ENCODE measurements at places on chromosomes 12 and 14.

- no peak for DNase-seq
Observed at GRCh38 chr14:104192146-104192882, 53.9 kb downstream of the KIF26A start.

DNA sequence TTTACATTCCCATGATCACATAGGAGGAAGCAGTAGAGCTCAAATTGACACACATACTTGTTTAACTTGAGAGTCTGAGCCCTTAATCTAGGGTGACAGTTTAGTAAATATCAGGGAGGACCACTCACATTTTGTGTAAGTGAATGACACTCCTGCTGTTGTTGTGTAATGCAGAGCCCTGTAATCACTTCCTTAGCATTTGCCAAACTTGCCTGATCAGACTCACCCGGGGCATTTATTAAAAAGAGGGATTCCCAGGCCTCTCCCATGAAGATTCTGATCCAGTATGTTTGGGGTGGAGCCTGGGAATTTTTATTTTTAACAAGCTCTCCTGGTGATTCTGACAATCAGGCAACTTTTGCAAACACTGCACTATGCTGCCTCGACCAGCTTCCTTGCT, 119.6 kb downstream of the NUAK1 start:
- DNase-seq = no peak

GRCh38 chr12:45279931-45280830, 64.3 kb downstream of the ANO6 start:
- DNase-seq = no peak

DNA sequence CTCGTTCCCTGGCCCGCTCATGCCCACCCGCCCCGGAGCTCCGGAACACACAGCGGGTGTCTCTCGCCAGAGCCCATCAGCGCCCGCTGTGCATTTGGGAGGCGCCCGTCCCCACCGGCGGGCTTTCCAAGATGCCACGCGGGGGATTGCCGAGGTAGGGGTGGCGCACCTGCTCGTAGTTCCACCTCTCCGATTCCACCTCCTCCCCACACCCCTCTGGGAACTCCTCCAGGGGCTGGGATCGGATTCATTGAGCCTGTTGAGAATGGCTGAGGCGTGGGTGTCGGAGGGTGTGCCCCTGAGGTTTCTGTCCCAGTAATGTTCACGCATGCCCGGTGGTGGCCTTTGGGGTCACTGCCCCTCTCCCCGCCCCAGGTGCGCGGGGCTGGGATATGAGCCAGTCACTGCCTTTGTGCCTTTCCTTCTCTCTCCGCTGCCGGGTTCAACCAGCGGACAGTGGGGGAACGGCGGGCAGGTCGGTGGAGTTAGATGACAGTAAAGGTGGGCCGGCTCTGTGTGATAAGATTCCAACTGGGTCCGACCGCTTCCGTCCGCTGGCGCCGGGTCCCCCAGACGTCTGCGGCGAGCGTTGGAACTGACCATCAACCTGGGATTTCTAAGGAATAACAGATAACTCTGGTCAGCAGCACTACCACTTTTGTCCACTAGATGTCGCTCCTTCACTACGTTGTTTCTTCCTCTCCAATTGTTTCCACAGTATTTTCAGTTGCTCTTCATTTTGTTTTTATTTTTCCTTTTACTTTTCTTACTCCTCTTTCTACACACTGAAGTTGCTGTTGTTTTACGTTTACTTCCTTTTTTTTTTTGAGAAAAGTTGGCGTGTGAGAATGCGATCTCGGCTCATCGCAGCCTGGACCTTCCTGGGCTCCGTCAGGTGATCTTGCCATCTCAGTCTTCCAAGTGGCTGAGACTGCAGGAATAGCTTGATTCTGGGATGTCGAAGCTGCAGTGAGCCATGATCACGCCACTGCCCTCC, 178.1 kb upstream of the ALG10B start:
- peak; percentile 86 for DNase-seq

DNA sequence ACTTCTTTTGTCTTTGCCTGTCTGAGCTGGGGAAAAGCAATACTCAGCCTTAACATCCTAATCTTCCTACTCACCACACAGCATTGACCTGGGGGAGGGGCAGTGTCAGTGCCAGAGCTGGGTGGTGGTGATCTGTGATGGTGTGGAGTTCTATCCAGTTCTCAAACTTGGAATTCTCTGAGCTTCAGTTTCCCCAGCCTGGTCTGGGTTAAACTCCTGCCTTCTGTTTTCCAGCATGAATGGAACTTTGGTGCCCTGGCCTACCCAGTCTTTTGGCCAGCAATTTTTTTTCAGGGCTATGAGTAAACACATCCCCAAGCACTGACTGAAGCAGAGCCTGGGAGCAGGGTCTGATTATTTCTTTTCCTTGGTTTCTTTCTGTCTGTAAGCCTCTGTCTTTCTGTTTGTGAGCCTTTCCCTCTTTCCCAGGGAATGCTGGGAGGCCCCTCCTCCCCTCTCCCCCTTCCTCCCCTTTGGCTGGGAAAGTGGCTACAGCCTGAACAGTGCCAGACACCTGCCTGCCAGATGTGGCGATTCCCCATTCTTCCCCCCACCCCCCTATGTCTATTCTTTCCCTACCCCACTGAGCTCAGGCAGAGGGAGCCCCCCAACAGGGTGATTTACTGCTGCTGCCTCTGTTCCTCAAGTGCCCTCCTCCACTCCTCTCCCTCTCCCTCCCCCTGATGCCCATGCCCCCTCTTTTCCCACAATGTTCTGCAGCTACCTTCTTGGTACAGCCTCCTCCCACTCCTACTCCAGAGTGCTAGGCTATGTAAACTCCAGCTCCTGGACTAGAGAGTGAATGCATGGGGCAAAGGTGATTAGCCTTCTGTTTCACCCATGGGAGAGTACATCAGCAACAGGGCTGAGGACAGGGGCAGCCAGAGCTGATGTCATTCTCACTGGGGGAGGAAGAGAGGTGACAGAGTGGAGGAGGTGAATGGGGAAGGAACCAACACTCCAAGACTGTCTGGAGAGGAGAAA, 11.1 kb downstream of the GPR84 start:
- DNase-seq = no peak

- DNase-seq = no peak
Observed at GRCh38 chr14:43308421-43309110, 1198.5 kb downstream of the FSCB start.

- no peak for DNase-seq
Observed at GRCh38 chr14:90140956-90141316, 79.1 kb downstream of the KCNK13 start.

- peak; percentile 65 for DNase-seq
Observed at GRCh38 chr14:80202888-80203562, 8.3 kb downstream of the DIO2 start.

- peak; percentile 67 for DNase-seq
Observed at GRCh38 chr14:91249841-91250616, 5.5 kb upstream of the GPR68 start.

DNA sequence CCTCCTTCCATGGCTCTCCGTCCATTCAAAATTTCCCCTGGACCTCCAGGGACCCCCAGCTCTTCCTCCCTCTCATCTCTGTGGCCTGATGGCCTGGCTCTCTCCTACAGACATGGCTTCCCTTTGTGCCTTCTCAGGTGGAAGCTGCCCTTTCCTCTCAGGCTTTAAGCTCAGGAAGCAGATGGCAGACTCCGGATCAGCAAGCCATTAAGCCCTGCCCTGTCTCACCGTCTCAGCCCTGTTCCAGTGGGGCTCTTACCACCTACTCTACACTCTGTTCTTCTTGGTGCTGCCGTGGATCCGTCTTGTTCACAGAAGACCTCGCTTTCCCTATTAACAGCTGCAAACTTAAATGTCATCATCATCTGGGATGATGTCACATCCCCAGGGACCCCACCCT, 33.1 kb downstream of the NPC2 start:
- no peak for DNase-seq

- peak; percentile 73 for DNase-seq
Observed at GRCh38 chr12:66776974-66777373, 98.1 kb upstream of the GRIP1 start.

DNA sequence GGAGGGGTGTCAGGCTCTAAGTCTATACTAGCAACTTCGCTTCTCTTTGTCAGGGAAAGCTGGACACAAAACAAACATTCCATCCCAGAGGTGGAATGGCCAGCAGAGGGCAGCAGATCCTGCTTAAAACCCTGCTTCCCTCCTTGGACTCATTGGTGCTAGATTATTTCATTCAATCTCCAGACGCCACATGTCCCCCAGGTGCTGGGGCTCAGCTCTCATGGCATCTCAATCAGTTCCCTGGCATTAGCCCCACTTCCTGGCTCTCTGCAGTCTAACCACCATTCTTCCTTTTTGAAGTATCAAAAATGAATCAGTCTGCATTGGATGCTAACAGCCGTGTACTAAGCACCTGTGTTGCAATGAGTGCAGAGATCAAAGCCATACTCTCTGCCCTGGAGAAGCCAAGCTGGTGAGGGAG, 8.1 kb upstream of the PPP1R1A start:
- DNase-seq = peak; percentile 81

GRCh38 chr12:2689879-2690278, 104.9 kb upstream of the FKBP4 start:
- peak; percentile 48 for DNase-seq

DNA sequence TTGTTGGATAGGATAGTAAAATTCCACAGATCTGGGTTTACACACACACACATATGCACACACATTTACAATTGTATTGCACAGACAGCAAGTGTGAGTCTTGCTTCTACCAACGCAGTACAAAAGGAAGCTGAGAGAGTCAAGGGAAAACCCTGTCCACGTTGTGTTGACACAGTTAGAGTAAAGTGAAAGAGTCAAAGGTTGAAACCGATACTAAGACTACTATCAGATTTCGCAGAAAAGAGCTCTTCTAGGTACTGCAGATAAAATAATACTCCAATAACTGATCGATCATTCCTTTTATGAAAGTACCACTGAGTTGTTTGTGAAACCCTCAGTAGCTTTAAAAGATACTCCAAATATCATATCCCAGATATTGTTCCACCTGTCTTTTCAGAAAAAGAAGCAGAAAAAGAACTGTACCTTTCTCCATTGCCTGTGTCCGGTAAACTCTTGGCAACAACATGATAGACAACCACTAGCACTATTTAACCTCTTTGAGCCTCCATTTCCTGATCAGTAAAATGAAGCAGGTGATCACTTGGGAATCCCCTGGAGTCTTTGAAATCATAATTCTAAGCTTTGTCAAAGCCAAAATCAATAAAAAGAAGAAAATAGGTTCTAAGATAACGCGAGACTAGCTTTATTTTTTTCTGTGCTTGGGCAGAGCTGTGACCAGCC, 224.6 kb upstream of the FOXN3 start:
- DNase-seq = no peak

DNA sequence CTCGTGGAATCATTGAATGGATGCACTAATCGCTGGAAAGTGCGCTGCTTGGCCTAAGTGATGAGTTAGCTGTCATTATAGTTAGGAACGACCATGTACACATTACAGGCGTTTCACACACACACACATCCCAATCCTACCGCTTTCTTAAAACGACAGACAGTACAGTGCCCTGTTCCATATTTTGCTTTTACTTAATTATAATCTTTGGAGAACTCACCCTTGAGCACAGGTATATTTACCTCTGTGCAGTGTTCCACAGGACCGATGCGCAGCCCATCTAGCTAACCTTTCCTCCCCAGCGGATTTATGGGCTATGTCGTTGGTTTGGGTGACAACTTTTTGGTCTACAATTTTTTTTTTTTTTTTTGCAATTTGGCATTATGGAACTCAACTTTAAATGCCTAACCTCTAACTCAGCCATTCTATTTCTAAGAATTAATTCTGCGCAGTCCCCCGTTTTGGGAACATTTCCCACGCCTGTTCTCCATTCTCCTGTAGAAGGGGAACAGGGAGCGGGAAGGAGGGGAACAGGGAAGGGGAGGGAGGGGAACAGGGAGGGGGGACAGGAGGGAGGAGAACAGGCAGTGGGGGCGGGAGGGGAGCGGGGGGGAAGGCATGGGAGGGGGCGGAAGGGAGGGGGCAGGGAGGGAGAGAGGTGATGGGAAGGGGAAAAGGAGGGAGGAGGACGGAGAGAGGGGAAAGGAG, 663 bp upstream of the ULK1 start:
- no peak for DNase-seq

DNA sequence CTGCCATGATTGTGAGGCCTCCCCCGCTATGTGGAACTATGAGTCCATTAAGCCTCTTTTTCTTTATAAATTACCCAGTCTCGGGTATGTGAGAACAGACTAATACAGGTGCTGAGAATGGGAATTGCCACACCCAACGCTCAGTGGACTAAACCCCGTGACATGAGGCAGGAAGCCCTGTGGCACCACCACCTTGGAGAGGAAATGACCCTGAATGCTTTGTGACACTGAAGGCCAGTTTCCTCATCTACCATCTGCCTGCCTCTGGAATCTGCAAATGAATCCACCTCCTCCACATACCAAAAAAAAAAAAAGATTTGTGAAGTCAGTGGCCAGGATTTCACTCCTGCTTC, 41.6 kb downstream of the NT5DC3 start:
- no peak for DNase-seq

DNA sequence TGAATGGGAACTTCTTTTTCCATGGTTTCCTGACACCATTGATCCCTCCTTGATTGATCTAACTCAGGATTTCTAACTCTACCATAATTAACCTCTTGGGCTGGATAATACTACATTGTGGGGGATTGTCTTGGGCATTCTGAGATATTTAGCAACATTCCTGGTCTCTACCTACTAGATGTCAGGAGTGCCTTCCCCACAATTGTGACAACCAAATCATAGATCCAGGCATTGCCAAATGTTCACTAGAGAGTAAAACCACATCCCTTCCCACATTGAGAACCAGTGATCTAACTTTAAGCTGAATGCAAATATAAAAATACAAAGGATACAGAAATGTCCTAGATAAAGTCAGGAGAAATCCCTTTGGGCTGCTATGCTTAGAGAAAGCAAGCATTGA, 36.9 kb upstream of the CCDC198 start:
- no peak for DNase-seq

DNA sequence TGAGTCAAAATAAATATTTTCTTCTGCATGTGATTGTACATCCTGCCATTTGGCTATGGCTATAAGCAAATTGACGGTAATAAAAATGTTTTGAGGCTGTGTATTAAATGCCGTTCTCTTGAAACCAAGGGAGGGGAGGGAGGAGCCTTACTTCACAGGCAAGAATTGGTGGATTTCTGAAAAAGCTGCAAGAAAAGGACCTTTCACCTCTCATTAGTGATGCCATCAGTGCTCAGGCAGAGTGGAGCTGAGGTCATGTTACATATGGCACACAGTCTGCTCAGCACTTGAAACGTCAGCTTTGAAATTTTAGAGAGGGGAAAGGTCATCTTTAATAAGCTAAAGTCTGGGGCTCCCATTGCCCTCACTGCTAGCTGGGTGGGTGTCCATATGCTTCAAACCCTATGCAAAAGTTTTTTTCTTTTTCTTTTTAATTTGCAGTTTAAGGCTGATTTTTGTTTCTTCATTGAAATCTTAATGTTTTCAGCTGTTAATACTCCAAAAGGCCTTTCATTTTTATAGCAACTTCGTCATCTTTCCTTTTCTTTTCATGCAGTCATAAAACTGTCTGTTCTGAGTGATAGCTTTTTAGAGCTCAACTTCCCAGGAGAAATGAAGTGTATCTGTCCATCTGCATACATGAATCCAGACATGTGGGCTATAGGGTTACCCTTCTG, 9.8 kb upstream of the SIX1 start:
- DNase-seq = no peak

- DNase-seq = peak; percentile 76
Observed at GRCh38 chr12:123237646-123238329, 4.6 kb downstream of the MTRFR start.

Data from activated CD8-positive, alpha-beta memory T cell treated with anti-CD3 and anti-CD28 coated beads, Interleukin-2, amount 50 U/mL, for 48 hours (primary cell).